Midbrain (tissue), 1 donor: ENCODE measurements at places on chromosomes 1 and 21.

GRCh38 chr1:182113879-182114626 is 52.5 kb upstream of the ZNF648 start:
- DNase-seq = peak; percentile 94

GRCh38 chr1:23337869-23338268 is 6.2 kb downstream of the HNRNPR start:
- no peak for DNase-seq

DNA sequence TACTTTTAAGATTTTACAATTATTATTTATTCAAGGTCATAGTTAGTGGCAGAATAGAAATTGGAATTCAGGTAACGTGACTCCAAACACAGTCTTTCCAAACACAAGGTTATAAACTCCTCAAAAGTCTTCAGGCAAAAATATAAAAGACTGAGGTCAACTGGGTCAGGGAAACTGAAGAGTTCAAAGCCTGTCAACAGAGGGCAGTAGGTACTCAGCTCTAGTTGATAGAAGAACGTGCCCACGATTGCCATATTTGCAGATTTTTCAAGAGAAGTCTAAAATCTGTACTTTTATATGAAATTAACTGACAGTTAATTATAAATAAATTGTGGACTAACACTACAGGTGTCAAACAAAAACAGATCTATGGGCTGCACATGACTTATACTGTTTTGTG is 135.0 kb downstream of the LHX4 start:
- DNase-seq = no peak

GRCh38 chr1:10917513-10918454 is 94.7 kb upstream of the TARDBP start:
- DNase-seq = no peak

- no peak for DNase-seq
Observed at GRCh38 chr1:236381565-236382158, 12.4 kb upstream of the EDARADD start.

- DNase-seq = no peak
Observed at GRCh38 chr1:53349968-53350852, 22.3 kb upstream of the LRP8 start.

DNA sequence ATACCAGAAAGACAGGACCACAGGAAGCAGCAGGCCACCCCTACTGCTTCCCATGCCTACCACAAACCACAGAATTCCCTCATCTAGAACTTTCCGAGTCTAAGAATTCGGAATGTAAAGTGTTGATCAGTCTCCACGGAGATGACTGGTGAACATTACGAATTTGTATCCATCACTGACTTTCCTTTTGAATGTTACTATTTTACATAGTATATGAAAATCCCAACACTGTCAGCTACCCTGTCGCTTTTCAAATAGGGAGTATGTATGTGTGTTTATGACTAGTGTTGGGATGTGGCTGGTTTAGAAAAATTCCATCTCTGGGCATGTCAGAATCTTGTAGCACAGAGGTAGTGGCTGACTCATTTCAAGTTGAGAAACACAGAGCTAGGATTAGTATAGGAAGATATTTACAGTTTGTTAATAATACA is 118.2 kb downstream of the COQ8A start:
- no peak for DNase-seq

GRCh38 chr1:177183836-177184235 is 13.1 kb downstream of the BRINP2 start:
- DNase-seq = no peak

DNA sequence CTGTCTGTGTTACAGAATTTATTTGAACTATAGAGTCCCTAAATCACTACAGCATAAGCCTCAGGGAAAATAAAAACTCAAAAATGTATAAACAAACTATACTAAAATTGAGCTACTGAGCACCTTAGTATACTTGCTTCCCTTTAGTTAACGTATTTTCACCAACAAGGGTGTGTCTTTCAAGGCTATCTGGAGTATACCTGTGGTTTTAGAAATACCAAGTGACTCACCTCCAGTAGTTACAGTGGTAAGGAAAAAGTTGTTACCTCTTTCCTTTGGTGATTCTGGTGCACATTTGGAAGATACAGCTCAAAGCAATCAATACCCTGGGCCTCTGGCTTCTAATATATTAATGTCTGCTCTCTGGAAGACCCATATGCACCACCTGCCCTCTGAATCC is 68.0 kb upstream of the C1orf105 start:
- DNase-seq = no peak
